ENCODE measurements at places on chromosomes 1 and 21.
A peak's percentile ranks its signal among the peaks of the same experiment; 100 is the strongest.

DNA sequence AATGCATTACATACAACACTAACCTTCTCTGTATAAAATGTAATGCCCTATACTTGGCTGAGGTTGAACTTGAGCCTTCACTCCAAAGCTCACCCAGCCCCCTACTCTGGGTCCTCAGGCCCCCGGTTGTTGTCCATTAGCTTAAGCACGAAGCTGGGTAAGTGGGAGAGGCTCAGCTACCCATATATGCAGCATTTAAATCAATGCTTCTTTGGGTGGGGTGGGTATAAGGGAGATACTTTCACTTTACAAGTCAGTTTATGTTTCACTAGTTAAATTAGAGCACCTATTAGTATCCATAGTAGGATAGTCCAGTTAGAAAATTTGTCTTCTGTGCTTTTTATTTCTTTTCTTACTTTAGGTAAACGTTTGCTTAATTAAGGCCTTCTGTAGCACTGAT, 151.4 kb downstream of the LMX1A start:
- no peak for DNase-seq

GRCh38 chr1:116532671-116533428, 38.0 kb downstream of the CD58 start:
- no peak for DNase-seq

DNA sequence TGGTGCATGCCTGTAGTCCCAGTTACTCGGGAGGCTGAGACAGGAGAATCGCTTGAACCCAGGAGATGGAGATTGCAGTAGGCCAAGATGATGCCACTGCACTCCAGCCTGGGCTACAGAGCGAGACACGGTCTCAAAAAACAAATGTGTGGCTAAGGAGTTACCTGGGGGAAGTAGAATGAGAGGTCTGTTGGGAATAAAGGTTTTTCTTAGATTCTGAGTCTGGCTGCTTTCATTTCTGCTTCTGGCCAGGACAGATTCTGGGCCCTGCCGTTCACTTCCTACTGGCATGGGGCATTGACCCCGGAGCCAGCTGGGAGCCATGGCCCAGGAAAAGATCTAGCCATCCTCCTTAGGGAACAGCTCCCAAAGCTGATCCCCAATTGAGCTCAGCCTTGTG, 420 bp upstream of the DCDC2B start:
- DNase-seq = no peak

GRCh38 chr1:19932866-19933265, 9.4 kb upstream of the PLA2G2E start:
- DNase-seq = no peak

DNA sequence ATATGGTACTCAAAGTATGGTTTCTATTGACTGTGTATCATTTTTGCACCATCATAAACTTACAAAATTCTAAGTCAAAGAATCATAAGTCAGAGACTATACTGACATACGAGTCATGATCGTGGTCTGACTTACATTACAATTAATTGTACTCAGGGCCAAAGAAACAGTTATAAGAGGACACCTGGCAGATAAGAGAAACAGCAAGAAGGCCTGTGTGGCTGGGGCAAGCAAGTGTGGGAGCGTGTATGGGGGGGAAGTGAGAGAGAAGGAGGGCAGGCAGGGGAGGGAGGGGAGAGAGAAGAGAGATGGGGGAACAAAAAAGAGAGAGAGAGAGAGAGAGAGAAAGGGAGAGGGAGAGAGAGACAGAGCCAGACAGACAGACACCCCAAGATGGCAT, 70.9 kb downstream of the RERE start:
- no peak for DNase-seq

GRCh38 chr1:36567601-36568341, 85.1 kb upstream of the CSF3R start:
- no peak for DNase-seq

- DNase-seq = peak; percentile 75
Observed at GRCh38 chr21:43361127-43361492, 65.8 kb downstream of the SIK1 start.

DNA sequence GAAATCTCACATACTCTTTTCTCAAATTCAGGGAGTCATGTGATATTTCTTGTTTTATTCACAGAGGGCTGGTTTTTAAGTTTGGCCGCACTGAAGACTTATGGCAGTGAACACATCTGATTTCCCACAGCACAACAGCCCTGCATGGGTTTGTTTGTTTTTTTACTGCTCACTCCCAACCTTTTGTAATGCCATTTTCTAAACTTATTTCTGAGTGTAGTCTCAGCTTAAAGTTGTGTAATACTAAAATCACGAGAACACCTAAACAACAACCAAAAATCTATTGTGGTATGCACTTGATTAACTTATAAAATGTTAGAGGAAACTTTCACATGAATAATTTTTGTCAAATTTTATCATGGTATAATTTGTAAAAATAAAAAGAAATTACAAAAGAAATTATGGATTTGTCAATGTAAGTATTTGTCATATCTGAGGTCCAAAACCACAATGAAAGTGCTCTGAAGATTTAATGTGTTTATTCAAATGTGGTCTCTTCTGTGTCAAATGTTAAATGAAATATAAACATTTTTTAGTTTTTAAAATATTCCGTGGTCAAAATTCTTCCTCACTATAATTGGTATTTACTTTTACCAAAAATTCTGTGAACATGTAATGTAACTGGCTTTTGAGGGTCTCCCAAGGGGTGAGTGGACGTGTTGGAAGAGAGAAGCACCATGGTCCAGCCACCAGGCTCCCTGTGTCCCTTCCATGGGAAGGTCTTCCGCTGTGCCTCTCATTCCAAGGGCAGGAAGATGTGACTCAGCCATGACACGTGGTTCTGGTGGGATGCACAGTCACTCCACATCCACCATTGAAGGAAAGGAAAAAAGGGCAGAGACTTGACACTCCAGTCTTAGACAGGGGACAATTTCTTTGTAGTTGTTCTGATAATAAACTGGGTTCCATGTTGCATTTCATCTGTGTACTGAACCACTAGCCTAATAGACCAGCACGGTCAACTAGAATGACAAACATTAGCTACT, 22.8 kb downstream of the TMEM50A start:
- DNase-seq = no peak

- DNase-seq = no peak
Observed at GRCh38 chr1:178341261-178341956, 155.4 kb downstream of the CLEC20A start.

- DNase-seq = no peak
Observed at GRCh38 chr1:19467199-19468187, 17.8 kb downstream of the CAPZB start.

- DNase-seq = no peak
Observed at GRCh38 chr1:57142999-57143398, 177.2 kb upstream of the C8B start.

DNA sequence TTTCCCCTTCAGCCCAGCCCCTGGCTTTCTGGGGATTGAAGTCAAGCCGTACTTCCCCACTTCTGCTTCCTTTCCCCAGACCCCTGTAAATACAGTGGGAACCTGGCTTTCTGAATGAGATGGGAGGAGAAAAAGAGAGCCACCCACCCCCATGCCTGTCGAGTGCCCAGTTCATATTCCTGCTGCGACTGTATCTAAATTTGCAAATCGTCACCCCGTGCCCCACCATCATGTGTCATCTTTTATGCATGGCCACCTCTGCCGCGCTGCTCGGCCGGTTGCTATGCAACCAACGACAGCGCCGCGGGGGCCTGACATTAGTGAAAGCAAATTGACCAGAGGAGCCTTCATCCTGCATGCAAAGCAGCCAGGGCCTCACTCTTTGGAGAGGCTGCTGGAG, 143.0 kb downstream of the ELAVL4 start:
- peak; percentile 58 for DNase-seq

DNA sequence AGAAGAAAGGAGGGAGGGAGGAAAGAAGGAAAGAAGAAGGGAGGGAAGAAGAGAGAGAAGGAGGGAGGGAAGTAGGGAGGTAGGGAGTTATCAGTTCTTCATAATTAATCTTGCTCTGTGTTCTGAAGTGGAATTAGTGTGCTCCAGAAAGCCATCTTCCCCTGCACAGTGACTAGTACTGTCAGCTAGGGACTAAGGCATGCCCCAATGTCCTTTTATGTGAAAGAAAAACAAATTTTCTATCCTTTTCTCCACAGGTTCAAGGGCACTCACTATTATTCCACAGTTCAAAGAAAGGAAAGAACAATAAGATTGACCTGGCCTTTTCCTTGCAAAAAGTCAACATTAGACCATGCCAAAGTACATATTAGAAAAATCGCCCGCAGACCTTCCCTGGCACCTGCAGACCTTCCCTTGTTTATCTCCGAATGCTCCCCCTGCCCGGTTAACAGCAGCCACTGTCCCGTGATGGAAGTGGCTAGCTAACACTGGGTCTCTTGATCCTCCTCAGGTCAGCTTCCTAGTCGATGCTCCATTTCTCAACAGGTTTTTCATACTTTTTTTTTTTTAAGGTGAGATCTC, 107.2 kb upstream of the EDEM3 start:
- no peak for DNase-seq

GRCh38 chr1:87044840-87045239, 130.4 kb downstream of the HS2ST1 start:
- DNase-seq = no peak

DNA sequence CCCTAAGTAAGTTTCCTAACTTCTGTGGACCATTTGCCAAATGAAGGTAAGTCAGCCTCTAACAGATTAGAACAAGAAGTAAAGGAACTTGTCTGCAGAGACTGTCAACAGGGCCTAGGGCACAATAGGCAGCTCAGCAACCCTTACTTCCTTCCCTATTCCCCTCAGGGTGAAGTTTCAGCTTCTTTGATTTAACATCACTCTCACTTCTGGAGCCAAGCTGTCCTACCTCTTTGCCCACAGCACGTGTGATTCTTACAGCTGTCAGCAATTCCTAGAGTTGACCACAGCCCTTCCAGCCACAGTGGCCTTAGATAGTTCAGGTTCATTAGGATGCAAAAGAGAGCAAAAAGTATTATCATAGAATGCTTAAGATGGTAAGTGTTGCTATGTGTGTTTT, 7.6 kb upstream of the EIF4G3 start:
- DNase-seq = no peak

- no peak for DNase-seq
Observed at GRCh38 chr1:182351790-182352364, 39.7 kb downstream of the GLUL start.

- DNase-seq = no peak
Observed at GRCh38 chr1:72369069-72369757, 86.9 kb upstream of the NEGR1 start.

DNA sequence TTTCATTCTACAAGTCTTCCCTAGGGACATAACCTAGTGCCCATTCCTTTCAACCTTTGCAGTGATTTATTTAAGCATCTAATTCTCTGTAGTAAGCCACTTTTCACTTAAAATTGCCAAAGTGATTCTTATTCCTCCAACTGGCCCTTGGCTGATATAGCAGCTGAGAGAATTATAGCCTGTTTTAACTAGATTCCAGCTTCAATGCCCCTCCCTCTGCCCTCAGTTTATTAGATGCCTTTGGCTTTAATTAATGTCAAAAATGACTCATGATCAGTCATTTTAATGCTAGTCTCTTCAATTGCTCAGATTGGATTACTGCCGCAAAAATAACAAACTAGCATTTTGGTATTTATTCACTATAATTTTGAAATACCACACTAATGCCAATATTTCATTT, 145.4 kb upstream of the KCTD3 start:
- no peak for DNase-seq

- DNase-seq = peak; percentile 53
Observed at GRCh38 chr1:115454837-115455511, 116.9 kb upstream of the NGF start.

DNA sequence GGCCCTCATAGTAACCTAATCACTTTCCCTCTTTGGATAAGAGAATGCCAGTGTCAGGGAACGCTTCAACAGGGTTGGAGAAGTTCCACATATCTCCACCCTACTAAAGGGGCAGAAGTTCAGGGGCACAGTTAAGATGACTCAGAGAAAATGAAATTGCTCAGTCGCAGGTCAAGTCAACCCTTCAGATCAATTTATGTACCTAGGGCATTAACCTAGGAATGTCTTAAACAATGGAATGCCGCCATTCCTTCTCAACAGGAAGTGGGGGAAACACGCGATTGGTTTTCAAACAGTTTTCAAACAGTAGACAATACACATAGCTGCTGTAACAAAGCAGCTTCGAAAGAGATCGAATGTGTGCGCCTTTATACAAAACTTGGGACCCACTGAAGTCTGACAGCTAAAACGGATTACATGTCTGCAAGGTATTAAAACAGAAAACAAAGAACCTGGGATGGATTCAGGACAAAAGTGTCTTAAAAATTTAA, 897 bp downstream of the SLC25A24 start:
- DNase-seq = no peak

DNA sequence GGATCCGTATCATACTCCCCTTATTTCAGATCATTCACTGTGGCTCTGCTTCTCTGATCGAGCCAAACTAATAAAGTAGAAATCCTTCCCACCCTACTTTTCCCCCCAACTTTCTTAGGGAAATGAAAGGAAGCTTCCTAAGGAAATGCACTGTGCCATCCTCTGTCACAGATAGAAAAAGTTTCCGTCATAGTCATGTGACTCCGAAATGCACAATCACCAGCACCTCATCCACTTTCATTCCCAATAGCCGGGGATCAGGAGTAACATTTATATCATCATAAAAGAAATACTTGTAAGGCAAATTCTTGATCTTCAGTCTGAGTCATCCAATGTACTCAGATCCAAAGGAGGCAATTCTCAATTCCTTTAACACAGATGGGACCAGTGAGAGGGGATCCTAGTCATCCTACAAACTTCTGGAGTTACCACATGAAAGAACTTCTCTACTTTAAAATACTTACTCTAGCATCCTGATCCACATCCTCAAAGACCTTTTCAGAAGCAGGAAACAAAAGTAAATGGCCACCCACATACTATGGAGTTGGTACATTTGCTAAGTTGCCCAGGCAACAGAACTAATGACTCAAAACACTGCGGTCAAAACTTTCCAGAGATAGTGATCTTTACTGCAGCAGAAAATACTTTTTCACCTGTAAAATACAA, 97.8 kb upstream of the ZC3H11B start:
- no peak for DNase-seq

GRCh38 chr1:10685808-10686403, 110.5 kb downstream of the CASZ1 start:
- DNase-seq = peak; percentile 30

- no peak for DNase-seq
Observed at GRCh38 chr1:165161130-165161529, 195.4 kb downstream of the LMX1A start.

GRCh38 chr1:55326496-55327243, 111.5 kb upstream of the USP24 start:
- no peak for DNase-seq

DNA sequence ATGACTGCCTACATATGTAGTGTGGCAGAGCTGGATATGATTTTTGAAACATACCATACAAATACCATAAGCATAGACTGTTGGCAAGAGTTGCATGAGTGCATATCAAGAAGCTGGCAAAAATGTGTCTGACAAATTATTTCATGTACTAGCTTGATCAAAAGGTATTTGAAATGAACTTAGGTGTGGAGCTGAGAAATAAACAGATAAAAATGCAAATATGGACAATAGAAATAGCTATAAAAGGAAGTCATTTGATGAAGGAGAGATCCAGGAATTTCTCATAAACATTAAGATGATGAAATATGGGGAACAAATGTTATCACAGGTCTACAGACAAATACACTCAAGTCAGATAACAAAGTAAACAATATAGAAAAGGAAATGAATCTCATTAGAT, 609.1 kb downstream of the PTPRC start:
- DNase-seq = no peak
